IPS DF 19.7 (cell line): ENCODE measurements at places on chromosomes 11 and 22.

DNA sequence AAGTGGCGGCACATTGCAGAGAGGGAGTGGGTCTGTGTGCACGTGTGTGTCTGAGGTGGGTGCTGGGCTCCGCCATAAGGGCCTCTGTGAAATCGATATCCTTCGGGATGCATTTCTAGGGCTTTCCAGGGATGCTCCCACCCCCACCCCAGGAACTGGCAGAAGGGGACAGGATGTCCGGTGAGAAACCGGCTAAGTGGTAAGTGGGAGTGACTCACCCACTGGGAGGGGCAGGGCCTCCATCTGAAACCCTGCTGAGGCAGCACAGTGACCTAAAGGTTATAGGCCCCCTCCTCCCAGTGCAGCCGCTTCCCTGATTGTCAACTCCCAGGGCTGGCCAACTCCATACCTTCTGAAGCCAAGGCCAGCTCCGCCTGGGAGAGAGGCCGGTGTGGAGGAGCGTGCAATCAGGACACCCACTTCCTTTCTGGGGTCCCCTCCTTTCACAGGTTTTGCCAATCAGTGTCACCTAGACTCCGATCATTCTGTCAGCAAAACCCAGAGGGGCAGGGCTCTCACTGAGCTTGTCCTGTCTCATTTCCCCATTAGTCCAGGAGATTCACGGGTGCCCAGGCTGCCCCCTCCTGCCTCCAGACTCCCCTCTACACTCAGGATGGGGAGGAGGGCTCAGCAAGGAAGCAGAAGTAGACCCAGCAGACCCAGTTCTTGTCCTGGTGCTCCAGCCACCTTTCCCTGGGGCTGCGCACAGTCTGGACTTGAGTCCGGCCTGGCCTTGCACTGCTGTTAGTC, 44.5 kb downstream of the NECTIN1 start:
- no peak for DNase-seq

- DNase-seq: no peak
Observed at GRCh38 chr11:117834068-117834810, 9.7 kb upstream of the FXYD2 start.

GRCh38 chr11:120523196-120523595, 11.6 kb downstream of the GRIK4 start:
- no peak for DNase-seq

DNA sequence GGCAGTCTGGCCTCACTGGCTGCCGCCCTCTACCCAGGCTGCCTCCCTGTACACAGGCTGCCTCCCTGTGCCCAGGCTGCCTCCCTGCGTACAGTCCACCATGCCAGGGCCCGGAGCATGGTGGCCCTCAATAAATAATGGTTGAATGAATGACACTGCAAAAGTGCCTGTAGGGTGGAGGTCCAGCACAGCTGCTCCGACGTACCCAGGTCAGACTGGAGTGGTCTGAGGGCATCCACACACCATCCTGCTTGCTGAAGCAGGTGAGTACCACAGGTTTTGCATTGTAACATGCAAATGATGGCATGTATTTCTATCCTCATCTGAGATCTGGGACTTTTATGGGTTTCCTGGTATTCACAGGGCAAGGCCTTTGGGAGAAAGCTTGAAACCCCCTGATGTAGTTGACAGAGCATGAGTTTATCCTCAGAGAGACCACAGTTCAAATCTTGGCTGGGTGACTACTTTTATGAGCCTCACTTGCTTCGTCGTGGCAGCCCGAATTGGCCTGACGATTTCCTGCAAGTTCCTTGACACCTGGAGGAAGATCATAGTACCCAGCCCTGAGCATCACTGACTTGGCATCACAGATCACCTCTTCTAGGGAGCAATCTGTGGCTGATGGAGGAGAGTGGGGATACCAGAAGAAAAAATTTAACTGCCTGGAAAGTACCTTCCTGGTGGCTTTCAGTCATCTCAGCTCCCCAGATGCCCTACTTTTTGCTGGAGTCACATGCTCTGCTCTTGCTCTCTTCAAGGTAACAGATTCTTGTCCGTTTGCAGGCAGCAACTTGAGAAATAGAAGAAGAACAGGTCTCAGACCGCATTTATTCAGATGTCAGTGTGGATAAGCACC, 16.0 kb upstream of the CYB5R3 start:
- DNase-seq: no peak

DNA sequence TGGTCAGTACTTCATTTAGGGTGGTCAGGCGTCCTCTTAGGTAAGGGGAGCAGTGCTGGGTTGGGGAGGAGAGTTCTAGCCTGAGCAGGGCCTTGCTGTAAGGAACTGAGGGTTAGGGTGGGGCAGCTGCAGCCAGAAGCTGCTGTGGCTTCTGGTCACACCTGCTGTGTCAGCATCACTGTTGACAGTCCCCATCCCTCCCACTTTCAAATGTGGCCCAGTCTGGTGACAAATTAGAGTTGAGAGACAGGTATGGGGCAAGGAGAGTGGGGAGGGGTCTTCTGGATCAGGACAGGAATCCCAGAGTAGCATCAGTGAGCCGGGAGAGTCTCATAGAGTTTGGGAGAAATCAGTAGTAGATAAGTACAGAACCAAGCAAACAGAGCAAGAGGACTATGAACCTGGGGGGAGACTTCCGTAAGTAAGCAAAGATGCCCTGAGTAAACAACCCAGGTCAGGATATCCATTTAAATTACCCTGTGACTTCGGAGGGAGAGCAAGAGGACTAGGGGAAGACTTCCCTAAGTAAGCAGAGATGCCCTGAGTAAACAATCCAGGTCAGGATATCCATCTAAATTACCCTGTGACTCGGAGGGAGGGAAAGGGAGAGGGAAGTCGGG, 53.7 kb downstream of the PPP6R2 start:
- no peak for DNase-seq

DNA sequence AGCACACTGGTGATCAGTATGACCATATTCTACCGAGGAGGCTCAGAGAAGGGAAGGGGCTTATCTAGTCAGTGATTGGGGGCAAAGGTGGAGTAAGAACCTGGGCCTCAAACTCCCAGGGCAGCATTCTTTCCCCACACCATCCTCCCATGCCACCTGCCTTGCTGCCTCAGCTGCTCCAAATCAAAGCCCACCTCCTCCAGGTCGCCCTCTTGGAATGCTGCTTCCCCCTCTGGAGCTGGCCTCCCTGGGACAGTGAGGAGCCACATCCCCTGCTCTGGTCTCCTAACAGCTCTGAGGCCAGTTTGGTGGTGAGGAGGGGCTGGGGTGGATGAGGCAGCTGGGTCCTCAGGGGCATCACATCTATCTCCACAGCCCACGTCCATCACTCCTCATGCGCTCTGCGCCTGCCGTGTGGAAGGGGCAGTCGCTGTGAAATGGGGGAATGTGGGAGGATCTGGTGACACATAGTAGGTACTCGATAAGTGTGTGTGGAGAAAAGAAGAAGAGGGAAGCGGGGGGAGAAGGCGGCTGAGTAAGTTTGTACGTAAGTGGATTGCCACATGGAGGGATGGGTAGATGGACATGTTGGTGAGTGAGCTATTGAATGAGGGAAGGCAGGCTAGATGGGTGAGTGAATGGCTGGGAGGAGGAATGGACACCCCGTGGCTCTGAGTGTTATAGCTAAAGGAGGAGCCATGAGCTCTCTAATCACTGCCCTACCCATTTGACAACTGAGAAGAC, 16.1 kb upstream of the ARHGEF17 start:
- no peak for DNase-seq

- no peak for DNase-seq
Observed at GRCh38 chr22:37639070-37639760, at the start of gene SH3BP1. Gene SH3BP1 (plus strand): TSS chr22:37639669. CDS start chr22:37639788, 119 bp downstream.
